ENCODE measurements at places on chromosomes 7 and 10.

DNA sequence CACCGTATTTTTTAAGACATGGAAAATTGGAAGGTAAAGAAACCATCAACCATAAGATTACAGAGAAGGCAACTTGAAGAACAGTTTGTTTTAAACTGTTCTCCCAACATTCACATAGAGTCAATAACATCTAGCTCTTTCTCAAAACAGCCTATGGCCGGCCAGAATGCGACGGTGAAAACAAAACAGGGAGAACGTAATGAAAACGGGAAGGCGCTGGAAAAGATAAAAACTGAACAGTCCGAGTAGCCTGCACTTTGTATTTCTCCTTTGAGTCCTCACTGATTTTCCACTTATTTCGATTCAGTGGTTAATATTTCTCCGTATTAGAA lies 637 bp downstream of the MICU1 start:
- no peak for DNase-seq

DNA sequence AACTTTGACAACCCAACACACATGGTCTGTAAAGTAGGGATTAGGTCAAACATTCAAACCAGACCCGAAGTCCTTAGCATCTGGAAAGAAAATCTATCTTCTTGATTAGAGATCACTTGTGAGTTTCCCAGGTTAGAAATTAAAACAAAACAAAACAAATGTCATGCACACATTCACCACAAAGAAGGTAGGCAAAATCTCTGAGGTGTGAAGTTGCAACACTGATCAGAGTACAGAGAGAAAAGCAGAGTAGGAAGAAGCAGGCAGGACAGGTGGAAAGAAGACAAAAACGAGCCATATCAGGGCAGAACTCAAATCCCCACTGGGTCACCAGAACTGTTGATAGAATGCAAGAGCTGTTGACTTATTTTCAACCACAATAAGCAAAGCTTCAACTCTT lies 102.8 kb upstream of the THSD7A start:
- DNase-seq, result no peak

- DNase-seq, result no peak
Observed at GRCh38 chr10:19549503-19549902, 266.7 kb upstream of the PLXDC2 start.

GRCh38 chr7:7653593-7654187 lies 13.1 kb downstream of the UMAD1 start:
- peak; percentile 27 for DNase-seq

- DNase-seq, result no peak
Observed at GRCh38 chr7:136045992-136046391, 68.8 kb upstream of the MTPN start.

DNA sequence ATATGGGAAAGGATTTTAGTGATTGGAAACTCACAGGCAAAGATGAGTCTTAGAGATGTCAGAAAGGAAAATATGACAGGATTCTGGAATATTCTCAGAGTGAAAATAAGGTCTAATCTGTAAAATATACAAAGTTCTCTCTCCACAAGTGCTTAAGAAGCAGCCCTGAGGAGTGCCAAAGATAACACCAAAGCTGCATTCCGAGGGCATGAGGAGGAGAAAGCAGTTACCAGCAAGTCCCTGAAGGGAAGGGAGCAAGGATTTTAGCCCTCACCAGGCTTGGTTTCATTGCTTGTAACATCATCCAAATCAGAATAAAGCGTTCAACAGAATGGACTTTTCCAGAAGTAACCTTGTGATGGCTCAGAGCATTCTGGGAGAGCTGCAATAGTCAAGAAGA lies 31.4 kb upstream of the DLX6 start:
- DNase-seq, result no peak

- DNase-seq, result no peak
Observed at GRCh38 chr7:141820067-141820466, 21.2 kb downstream of the PRSS37 start.

DNA sequence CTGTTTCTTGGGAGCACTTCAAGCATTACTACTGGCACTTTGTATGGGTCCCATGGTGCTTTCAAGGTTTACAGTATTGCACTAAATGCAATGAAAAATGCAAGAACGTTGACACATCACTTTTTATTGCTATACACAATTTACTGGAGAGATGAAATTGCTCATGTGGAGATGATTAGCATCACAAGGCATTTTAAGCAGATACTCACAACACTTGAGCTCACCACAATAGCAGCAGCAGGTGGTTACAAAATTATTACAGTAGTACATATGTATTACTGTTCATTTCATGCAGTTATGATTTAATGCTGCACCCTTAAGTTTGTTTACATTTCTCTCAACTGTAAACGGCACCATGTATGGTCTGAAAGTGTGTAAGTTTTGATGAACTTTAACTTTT lies 537.7 kb downstream of the GRM8 start:
- DNase-seq, result no peak

- DNase-seq, result no peak
Observed at GRCh38 chr7:109696723-109697122, 1127.0 kb downstream of the DNAJB9 start.

DNA sequence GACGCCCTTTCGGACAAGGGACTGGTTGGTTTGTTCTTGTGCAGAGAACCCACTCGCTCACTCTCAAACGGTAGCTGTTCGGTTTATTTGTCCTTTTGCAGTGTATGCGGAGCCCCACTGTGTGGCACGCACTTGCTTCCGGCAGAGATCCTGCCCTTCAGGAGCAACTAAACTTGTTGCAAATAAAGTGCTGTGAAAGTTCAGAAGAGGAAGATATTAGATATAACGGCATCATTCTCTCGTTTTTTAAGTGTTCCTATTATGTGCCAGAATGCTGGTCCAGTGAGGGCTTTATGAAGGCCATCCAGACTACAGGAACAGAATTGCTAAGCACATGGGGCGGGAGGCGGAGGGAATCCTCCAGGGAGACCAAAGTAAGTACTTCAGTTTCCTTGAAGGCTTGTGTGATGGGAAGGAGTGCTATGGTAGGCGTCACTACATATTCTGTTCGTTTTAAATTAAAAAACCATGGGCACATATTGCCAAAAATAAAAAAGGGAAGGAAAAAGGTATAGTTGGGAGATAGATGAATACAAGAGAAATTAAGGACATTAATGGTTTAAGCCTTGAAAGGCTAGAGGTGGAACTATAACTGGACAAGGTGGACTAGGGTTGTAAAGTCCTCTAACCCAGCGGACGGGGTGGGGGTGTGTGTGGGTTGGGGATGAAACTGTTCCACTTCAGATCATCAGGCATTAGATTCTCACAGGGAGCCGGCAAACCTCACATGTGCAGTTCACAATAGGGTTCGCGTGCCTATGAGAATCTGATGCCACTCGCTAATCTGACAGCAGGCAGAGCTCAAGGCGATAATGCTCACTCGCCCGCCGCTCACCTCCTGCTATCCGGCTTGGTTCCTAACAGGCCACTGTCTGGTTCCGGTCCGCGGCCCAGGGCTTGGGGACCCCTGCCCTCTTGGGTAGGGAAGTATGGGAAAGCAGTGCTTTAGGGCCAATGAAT lies 704 bp upstream of the ERLIN1 start:
- DNase-seq, result no peak

DNA sequence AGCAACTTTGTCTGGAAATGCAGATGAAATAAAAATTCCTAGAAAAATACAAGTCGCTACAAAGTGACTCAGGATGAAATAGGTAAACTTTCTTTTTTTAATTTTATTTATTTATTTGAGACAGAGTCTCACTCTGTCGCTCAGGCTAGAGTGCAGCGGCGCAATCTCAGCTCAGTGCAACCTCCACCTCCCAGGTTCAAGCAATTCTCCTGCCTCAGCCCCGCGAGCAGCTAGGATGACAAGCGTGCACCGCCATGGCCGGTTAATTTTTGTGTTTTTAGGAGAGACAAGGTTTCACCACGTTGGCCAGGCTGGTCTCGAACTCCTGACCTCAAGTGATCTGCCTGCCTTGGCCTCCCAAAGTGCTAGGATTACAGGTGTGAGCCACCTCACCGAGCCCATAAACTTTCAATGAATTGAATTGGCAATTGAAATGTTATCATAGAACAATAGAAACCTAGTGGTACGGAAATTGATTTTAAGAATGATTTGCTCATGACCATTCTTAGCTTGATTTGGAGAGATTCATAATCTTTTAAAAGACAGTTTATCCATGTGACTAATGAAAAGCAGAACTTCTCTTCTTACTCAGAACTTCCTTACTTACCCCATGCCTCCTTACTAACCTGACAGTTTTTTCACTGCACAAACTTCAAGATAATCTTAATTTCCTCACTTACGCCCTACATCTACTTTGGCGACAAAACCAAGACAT lies 161.7 kb downstream of the FAM107B start:
- no peak for DNase-seq

GRCh38 chr10:75493464-75493863 lies 62.0 kb downstream of the LRMDA start:
- no peak for DNase-seq

DNA sequence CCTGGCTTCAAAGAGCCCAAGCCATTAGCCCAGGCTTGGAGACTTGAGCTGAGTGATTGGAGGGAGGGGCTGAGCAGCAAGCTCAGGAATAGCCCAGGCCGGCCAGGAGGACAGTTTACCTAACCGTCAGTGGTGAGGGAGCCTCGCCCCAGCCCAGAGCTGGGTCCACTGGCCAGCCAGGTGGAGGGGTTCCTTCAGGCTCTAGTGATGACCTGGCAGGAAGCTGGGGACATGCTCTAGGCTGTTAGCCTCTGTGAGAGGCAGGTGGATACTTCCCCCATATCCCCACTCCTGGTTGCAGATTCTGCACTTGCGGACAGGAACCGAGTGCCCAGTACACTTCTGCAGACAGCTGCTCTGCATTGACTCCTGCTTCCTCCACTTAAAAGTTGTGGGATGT lies 61.2 kb upstream of the ANTXRL start:
- no peak for DNase-seq

- no peak for DNase-seq
Observed at GRCh38 chr7:13907831-13908230, 81.6 kb downstream of the ETV1 start.

- DNase-seq, result no peak
Observed at GRCh38 chr10:93821051-93821772, 63.5 kb downstream of the LGI1 start.

DNA sequence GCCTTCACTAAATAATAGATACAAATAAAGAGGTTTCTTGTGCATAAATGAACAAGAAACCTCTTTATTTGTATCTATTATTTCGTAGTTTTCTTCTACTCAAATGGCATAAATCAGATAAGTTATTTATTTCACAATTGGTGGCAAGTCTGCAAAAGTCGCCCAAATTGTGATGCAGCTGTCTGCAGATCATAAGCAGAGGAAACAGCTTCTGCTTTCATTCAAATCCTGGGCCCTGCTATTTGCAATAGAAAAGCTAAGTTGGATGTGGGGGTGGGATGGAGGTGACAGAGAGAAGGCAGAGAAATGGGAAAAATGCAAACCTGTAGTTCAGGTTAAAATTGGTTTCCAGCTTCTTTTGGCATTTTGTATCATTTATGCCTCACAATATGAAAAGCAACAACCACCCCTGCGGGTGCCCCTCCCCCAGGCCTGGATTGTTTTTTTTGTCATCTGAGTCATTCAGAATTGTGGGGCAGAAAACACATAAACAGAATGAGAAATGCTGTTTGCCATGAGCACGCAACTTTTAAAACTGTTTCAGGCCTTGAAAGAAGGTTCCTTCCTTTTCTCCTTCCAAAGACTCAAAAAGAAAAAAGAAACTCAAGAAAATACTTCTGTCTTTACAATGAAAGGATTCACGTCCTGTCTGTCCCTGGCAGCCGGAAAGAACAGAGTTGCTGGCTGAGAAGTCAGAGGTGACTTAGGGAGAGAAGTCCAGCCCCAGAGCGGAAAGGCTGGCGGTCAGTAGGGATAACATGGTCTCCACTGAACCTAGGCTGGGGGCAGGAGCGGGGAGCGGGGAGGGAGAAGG lies 132.9 kb downstream of the BAMBI start:
- DNase-seq, result no peak

GRCh38 chr7:55723621-55723941 lies 139.0 kb downstream of the SEPTIN14 start:
- DNase-seq, result no peak

- no peak for DNase-seq
Observed at GRCh38 chr10:17062493-17062892, 67.1 kb downstream of the CUBN start.

- no peak for DNase-seq
Observed at GRCh38 chr10:131959841-131960240, 21.9 kb downstream of the BNIP3 start.

GRCh38 chr7:141441837-141442627 lies 109.2 kb upstream of the AGK start:
- no peak for DNase-seq

DNA sequence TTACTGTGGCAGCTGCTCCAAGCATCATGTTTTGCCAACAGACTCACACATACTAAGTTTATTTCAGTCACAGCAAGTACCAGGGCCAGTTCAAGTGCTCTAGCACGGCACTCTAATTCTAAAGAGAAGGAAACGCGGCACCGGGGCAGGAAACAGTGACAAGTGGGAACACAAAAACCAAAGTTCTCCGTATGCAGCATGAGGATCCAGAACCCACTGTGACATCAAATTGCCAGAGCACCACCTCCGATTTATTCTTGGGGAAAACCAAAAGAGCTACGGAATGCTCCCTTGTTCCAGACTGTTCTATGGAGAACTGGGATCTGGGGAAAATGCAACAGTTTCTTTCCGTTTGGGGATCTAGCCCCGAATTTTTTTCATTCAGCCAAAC lies 448 bp upstream of the PTER start:
- peak; percentile 23 for DNase-seq

GRCh38 chr10:88241501-88241900 lies 341.6 kb downstream of the RNLS start:
- no peak for DNase-seq

DNA sequence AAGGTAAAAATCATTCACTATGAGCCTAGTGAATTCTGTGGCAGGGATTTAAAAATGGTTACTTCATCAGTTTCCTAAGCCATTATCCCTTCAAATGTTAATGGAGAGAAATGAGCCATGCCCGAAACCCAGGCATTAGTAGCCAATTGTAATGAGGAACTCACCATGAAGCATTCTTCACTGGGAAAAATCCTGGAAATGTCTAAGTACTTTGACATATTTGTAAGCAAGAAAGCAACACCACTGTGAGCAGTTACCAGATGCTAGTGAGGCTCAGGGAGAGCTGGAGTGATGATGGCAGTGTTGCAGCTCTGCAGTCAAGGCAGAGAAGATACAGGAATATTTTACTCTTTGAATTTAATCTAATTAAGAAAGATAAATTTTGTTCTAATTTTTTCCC lies 220.0 kb upstream of the MBL2 start:
- DNase-seq, result no peak

- DNase-seq, result no peak
Observed at GRCh38 chr10:104104926-104105325, 17.0 kb upstream of the SFR1 start.

DNA sequence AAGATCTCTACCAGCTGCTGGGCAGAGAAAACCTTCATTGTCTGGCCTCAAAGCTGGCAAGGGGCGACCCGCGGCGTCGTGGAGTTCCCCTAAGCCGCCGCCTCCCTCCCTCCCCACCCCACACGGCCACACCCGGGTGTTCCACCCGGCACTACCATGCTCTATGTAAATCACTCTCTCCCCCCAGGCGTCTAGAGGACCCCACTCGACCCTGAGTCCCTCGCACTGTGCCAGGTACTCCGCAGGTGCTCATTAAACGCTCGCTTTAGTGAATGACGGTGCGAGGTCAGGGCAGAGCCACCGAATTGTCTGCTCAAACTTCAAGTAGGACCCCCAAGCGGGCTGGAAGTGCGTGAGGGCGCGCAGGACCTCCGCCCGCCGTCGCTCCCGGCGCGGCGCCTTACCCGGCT lies 628 bp downstream of the PARP12 start:
- peak; percentile 44 for DNase-seq
